ENCODE measurements at places on chromosomes 3 and 15.

DNA sequence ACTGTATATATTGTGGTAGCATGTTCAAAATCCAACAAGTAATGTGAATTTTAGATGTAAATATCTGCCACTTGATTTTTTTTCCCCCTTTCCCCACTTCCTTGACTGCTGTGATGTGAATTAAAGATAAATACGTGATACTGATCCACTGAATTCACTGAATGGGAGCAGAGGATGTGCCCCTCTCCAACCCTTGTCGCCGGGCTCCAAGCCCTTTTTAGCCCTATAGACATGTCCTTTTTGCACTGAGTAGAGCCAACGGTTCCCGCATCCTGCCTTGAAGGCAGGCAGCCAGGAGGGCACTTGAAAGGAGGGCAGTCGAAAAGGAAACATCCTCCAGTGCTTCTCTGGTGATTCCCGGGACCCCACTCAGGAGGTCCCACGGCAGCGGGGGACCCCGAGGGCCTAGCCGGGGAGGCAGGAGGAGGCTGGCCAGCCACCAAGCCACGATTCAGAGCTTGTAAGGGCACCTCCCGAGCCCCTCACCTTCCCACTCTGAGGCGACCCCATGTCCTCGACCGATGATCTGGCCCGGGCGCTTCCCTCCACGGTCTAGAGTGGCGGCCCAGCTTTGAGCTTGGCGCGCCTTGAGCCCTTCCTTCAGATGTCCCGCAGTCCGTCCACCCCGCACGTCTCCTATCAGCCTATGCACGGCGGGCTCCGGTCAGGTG, 901 bp upstream of the MANF start:
- DNase-seq, result no peak

GRCh38 chr3:72590732-72591221, 257.5 kb downstream of the SHQ1 start:
- DNase-seq, result no peak

- peak; percentile 2 for DNase-seq
These were observed 595 bp downstream of the DPH6 start for GRCh38 chr15:35545316-35545823.

DNA sequence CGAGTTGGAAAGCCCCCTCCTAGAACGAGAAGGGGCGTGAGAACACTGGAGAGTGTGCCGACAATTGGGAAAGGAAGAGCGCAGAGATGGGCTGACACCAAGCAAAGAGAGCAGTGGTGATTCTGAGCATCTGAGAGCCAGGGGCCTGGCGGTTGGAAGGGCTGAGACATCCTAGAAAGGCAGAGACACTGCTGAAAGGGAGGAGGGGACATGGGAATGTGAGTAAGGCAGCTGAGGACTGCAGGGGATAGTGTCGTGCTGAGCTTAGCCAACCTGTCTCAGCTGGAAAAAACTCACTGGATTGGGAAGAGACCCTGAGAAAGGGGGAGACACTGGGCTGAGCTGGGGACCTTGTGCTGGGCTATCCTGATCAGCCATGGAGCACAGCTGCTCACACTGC, 58.1 kb upstream of the SLC6A6 start:
- DNase-seq, result no peak

DNA sequence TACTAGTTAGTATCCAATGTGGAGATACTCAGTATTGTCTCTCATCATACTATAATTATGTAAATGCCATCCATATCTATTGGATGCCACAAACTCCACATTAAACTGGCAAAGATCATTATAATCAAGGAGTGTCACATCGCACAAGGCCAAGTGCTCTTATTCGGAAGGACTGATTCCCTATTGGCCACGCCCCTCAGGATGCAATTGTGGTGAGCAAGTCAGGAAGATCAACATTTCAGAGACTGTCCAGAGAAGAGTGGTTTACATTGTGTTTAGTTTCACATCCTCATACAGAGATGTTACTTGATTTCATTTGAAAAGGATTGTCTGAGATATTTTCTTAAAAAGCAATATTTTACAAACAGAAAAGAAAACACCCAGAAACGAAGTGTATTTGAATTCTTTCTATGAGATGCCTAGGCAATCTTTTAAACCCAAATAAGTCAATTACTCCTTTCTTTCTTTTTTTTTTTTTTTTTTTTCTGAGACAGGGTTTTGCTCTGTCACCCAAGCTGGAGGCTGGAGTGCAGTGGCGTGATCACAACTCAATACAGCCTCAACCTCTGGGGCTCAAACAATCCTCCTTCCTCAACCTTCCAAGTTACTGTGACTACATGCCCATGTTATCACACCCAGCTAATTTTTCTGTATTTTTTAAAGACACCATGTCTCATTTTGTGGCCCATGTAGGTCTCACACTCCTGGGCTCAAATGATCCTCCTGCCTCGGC, 369.1 kb downstream of the RBMS3 start:
- DNase-seq, result no peak
